Effector CD8-positive, alpha-beta T cell (primary cell): ENCODE measurements at places on chromosomes 1 and 21.
A peak's percentile ranks its signal among the peaks of the same experiment; 100 is the strongest.

DNA sequence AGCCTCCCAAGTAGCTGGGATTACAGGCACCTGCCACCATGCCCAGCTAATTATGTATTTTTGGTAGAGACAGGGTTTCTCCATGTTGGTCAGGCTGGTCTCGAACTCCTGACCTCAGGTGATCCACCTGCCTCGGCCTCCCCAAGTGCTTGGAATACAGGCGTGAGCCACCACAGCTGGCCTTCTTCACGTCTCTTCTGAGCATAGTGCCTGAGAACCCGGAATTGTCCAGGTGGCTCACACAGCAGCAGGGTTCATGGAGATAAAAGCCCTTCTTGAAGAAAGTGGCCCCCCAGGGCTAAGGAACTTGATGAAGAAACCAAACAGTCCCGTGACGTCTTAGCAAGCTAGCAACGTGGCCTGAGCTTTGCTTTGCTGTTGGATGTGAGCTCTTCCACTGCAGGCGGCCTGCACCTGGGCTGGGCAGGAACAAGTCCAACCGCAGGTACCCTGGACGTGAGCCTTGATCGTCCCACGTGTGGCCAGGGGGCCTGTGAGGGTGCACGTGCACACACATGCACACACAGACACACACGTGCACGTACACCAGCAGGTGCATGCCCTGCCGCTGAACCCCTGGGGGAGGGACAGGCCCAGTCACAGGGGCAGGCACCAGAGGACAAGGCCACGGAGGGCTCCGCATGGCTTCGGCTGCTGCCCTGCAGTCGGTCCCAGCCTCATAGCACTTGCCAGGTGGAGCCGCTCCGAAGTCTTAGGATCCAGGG is 23.4 kb upstream of the TRAPPC10 start:
- no peak for DNase-seq

- no peak for DNase-seq
Measured at GRCh38 chr1:216176970-216177369, 246.3 kb downstream of the USH2A start.

- no peak for DNase-seq
Measured at GRCh38 chr1:235887676-235888075, 21.0 kb upstream of the LYST start.

GRCh38 chr1:222420633-222421032 is 127.3 kb downstream of the HHIPL2 start:
- no peak for DNase-seq

- no peak for DNase-seq
Measured at GRCh38 chr1:51000160-51000559, 30.1 kb downstream of the CDKN2C start.

- DNase-seq = no peak
Measured at GRCh38 chr1:228669242-228669585, 66.1 kb upstream of the RHOU start.

- DNase-seq = no peak
Measured at GRCh38 chr1:188017921-188018320, 1189.2 kb downstream of the PLA2G4A start.

DNA sequence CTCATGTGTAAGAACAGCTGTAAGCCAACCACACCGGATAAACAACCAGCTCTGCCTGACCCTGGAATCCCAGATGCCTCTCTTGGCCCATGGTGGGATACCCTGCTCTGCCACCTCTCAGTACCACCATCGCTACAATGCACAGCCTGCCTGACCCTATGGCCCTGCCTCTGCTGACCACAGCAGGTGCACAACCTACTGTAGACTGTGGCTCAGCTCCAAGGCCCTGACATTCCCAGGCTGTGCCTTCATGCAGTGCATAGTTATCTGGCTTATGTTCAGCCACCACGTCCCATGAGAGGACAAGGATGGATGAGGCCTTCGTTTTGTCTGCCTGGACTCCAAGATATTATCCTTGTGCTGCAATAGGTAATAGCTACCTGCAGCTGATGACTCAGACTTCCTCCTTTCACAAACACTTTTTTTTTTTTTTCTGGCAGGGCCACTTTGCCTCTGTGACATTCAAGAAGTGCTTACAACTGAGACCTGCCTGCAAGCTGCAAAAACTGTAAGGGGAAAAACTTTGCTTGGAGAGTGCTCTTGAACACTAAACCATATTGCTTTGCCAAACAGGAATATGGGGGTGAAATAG is 177.7 kb downstream of the URB2 start:
- no peak for DNase-seq

DNA sequence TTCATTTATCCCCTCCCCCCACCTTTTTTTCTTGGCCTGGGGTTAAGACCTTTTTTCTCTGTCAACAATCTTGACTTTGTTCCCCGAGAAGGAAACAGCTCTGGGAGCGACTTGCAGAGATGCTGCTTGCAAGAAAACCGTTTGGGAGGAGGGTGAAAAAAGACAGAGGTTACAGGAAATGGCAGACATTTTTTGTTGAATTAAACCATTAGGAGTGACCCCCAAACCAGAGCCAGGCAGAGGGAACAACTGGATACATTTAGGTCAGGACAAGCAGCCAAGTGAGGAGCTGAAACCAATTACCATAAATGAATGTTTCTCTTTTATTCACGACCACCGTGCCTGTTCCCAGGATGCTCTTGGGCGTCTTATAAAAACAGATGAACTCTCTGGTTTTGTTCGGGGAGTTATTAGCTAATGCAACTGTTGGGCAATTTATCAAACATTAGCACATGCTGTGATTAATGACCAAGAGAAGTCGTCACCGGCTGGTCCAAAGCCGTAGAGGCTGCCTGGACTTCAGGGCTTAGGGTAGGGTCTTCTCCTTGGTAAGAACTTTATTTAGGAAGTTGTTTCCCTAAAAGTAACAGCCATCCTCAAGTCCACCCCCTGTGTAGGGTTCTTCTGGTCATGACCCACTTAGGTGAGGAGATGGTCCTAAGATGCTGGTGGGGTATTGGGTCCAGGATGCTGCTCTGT is 141.0 kb downstream of the FOXD2 start:
- no peak for DNase-seq

DNA sequence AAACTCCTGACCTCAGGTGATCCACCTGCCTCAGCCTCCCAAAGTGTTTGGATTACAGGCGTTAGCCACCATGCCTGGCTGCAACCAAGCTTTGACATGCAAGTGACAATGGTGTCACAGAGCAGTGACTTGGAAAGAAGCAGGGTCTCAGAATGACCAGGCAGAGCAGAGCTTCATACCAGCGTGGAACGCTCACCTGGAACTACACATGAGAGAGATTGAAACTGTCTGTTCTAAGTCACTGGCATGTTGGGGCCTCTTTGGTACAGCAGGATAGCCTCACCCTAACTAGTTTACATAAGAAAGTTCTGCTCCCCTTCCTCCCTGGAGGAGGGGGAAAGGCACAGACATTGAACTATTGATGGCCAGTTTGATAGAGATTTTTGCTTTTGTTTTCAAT is 47.5 kb upstream of the ITPKB start:
- DNase-seq = no peak

GRCh38 chr21:43895196-43895595 is 30.2 kb downstream of the AGPAT3 start:
- DNase-seq = no peak

GRCh38 chr1:167687919-167688519 is 33.8 kb upstream of the MPZL1 start:
- peak; percentile 68 for DNase-seq

GRCh38 chr21:32120230-32120629 is 158.6 kb downstream of the MIS18A start:
- DNase-seq = no peak

DNA sequence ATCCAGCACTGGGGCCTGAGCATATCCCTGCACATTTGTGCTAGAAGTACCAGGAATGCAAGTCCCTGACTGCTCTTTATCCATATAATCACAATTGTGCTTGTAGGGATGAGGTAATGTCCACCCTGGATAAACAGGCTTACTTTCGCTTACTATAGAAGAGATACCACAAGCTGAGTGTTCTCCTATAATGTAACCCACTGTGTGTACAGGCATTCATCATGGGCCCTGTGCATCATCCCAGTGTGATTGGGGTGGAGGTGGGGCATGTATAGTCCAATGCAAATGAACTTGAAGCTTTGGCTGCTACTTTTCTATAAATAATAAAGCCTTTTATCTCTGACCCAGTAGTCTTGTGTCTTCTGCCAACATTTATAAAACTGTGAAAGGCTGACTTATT is 69.3 kb downstream of the MAN1A2 start:
- DNase-seq = no peak

DNA sequence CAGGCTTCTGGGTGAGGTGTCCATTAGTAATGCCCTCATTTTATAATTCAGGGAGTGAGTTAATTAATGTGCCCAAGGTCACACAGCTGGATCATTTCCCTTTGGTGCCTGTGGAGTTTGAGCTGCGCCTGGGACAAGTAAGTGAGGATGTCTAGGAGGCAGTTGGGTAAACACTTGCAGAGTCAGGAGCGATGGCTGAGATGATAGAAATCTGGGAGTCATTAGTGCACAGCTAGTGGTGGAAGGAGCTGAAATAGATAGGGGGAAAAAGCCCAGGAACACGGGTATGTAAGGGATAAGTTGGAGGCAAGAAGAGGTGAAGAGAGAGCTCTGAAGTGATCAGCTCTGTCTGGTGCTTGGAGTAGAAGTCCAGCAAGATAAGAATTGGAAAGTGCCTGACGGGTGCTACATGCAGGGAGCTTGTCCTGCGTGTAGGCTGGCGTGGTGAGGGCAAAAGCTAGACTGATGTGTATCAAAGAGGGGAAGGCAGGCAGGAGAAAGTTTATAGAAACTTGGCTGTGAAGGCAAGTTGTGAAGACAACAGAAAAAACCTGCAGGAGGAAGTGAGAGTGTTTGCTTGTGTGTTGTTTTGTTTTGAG is 1.7 kb upstream of the SCAF4 start:
- no peak for DNase-seq

DNA sequence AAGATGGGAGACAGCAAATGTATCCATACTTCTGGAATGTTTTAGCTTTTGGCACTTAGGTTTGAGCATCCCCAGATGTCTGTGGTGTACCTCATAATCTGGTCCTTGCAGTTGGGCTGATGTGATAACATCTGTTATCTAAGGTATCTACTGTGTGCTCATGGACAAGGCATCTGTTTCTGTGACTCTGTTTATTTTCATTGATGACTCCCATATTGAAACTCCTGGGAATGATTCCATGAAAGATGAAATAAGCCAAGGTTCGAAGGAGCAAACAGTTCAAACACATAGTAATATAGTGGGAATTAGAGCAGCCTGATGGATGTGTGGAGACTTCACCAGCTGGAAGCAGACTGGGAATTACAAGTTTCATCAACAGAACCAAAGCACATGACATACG is 20.7 kb upstream of the TRIM45 start:
- no peak for DNase-seq

DNA sequence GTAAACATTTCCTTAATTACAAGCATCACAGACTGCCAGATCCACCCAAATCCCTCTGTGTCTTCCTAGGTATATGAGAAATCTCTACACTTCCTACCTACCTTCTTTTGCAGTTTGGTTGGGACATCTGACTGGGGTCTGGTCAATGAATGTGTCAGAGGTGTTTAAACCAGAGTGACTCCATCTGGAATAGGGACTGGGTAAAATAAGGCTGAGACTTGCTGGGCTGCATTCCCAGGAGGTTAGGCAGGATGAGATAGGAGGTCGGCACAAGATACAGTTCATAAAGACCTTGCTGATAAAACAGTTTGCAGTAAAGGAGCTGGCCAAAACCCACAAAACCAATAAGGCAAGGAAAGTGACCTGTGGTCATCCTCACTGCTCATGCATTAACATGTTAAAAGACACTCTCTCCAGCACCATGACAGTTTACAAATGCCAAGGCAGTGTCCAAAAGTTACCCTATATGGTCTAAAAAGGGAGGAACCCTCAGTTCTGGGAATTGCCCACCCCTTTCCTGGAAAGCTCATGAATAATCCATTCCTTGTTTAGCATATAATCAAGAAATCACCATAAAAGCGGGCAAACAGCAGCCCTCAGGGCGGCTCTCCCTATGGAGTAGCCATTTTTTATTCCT is 87.4 kb upstream of the BACE2 start:
- DNase-seq = no peak

DNA sequence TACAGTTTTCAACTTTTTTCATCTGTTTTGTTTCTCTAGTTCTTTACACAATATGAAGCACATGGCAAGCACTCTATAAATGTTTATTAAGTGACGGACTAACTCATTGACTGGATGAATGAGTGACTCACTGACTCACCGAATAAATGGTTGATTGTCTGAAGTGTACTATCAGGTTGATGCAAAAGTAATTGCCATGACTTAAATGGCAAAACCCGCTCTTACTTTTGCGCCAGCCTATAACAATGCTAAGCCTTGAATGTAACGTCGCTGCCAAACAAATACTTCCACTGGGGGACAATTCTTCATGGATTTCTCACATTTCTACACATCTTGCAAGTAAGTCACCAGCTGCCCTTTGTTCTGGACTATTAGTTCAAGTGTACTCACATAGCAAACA is 109.0 kb upstream of the KCTD3 start:
- DNase-seq = no peak

DNA sequence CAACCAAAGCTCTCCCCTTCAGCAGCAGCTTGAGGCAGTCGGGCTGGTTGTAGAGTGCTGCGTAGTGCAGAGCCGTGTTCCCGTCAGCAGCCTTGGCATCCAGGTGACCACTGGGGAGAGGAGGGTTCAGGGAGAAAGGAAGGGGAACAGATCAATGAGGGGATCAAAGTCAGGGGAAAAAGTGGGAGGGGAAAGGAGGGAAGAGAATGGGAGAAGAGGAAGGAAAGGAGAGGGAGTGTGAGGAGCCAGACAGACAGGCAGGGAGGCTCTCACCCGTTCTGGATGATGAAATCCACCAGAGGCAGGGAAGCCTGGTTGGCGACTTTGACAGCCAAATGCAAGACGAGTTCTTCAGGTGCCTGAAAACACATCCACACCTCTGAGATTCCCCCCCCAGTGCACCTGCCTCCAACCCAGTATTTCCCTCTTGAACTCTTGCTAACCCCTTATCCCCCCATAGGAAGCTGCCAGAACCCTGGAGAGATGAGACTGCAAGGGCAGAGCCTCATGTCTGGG is 9.8 kb upstream of the TCEA3 start:
- DNase-seq = no peak

DNA sequence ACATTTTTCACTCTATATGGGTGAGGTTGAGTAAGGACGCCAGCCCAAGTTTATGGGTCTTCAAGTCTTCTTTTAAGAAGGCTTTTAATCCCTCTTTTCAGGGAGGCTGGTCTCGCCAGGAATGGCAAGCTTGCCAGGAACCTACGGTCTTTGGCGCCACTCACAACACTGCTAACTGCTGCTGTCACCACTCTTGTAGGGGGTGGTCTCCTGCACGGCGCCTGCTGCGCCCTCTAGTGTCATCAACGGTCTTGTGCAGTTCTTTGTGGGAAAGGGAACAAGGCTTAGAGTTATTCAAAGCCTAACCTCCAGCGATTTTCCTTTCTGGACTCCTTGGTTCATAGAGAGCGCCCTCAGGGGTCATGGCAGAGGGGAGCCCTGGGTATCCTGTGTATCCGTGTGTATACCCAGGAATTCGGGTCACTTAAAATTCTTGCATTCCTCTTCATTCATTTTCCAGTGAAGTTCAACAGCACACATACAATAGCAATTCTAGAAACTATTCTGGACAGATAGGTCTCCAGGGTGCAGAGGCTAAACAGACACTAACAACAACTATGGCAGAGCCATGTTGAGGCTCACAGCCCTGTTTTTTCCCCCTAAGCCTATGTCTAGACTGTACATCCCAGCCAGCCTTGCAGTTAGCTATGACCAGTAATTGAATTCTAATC is 392.8 kb upstream of the CAMK1G start:
- DNase-seq = no peak
